ENCODE measurements at places on chromosomes 11 and 22. TPM values are rescaled to one million over a fixed set of nuclear protein-coding genes. Genes with fewer than 3 reads are reported as not detected.

DNA sequence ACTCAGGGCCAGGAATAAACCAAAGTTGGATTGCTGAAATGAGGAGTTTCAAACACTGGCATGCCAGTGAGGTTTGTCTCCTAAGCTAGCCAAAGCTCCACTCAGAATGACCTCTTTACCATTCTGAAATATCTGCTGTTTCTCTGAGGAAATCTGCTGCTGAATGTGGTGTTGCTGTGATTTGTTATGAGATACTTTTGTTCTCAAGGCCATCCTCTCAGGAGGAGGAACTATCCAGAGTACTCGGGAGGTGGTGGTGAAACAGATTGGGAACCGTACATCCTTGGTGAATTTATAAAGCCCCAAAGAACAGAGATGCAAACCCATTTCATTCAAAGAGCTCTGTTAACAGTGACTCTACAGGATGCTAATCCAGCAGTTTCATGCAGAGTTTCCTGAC is 50.5 kb downstream of the BDNF start:
- no peak for DNase-seq

- DNase-seq, result no peak
Measured at GRCh38 chr11:130518164-130518680, 69.8 kb downstream of the ADAMTS15 start.

GRCh38 chr11:41246399-41246745 is 213.1 kb downstream of the LRRC4C start:
- DNase-seq, result peak; percentile 45

DNA sequence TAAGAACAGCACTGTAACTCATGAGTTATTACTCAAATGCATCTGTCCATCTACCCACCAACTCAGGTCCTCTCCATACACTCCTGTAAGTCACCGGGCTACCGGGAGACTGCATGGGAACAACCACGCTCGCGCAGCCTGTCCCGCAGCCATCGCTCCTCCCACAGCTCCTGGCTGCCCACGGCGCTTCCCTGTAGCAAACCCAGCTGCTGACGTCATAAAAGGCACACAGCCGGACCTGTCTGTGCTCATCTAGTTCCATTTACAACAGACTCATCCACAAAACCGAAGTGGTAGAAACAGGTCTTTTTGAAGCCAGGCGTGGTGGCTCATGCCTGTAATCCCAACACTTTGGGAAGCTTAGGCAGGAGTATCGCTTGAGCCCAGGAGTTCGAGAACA is 23.4 kb upstream of the PACSIN2 start:
- DNase-seq, result no peak

GRCh38 chr22:41687901-41688364 is 734 bp downstream of the SNU13 start:
- DNase-seq, result no peak

The TYR gene
- total RNA-seq, result not detected

The F2 gene
- 880 TPM for total RNA-seq

Data from right lobe of liver (tissue), 6 donors.